Stimulated activated CD8-positive, alpha-beta memory T cell treated with anti-CD3 and anti-CD28 coated beads, Interleukin-7, amount 100 ng/mL, for 24 hours (primary cell): ENCODE measurements at places on chromosomes 11 and 22.

DNA sequence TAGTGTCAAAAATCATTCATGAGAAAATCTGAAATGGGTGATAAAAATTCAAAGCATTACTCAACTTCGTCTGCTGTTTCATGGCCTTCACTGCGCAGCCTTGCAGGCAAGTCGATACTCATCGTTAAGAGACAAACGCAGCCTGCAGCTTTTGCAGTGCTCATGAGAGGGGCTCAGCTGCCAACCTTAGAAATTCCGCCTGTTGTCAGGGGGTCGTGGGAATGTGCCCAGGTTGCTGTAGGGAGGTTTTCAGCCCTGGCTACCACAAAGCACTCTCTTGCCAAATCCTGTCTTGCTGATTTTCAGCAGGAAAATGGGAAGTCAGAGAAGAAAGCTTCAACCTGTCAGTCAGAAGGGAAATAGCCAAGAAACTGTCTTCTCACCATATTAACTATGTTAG is 25.4 kb upstream of the GRAMD1B start:
- DNase-seq = no peak

DNA sequence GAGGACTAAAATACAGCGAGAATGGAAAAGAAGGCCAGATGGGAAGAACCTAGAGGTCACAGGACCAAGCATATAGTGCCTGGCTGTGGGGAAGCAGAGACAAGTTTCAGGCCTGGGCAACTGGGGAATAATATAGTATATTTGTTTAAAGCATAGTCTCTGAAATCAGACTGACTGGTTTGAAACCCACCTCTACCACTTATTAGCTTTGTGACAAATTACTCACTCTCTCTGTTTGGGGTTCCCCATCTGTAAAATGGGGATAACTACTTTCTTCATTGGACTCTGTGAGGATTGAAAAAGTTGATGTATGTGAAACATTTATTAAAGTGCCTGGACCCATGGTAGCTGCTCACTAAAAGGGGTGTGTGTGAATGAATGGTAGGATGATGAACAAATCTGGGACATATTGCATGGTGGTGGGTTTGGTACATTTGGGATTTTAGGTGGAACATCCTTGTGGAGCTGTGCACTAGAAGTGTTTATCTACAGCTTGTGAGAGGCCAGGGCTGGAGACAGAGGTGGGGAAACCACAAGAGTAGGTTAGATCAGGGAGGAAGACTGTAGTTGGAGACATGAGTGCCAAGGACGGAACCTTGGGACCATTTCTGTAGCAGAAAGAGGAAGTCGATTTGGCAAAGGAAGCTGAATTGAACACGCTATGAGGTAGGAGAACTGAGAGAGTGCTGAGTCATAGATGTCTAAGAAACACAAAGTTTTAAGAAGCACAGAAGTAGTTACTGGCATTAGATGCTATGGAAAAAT is 52.6 kb downstream of the SWAP70 start:
- no peak for DNase-seq

DNA sequence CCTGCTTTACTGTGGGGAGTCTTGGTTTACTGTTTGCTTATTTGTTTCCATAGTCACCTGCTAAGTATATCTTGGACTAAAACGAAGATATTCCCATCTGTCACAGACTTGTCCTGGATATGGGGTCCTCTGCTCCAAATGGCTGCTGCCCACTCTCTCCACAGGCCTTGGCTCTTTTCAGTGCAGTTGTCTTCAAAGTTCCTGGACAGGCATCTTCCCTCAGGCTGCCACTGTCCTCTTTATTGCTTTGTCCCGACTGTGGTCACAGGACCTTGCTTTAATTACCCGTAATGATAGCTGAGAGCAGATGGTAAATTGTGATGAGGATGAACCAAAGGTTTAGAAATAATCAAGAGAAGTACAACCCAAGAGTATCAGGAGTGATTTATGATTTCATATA is 713.9 kb upstream of the CCDC179 start:
- no peak for DNase-seq

GRCh38 chr11:95517453-95517852 is 272.1 kb downstream of the FAM76B start:
- no peak for DNase-seq

DNA sequence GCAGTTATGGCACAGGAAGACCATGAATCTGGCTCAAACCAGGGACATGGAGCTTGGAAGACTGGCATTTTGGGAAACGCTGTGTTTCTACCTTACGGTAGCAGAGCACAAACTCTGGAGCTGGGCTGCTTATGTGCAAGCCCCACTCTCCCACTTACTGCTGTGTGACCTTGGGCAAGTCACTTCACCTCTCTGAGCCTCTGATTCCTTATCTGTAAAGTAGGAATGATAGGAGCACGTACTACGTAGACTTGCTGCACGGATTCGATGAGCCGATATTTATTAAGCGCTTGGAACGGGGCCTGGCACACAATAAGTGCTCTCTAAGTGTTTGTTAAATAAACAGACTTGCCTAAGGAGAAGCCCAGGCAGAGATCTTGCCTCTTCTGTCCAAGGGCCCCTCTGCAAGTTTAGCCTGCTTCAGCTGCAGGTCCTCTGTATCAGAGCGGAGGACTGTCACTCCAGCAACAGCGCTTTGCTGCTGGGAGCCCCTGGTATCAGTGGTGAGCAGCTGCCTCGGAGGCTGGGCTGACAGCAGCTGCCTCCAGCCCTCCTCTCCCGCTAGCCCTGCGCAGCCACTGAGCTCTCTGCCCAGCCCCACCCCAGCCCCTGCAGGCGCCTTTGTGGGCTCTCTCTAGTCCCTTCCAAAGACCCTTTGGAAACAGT is 96.9 kb upstream of the ANO1 start:
- no peak for DNase-seq

GRCh38 chr11:123354371-123354975 is 75.6 kb upstream of the GRAMD1B start:
- DNase-seq = no peak

DNA sequence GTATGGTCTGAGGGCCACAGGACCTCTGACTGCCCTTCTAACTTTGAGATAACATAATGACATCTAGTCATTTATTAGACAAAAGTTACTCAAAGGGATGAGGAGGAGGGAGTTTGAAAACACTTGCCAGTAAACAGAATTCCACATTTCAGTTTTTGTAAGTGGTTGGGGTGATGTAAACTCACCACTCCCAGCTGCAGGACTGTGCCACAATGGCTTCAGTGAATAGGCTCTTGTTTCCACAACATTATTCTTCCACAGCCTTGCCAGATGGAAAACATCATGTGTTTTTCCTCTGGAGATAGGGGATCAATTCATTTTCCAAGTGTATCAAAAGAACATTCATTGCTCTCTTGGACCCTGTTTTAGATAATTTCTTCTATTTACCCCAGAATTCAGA is 147.2 kb upstream of the BDNF start:
- no peak for DNase-seq

DNA sequence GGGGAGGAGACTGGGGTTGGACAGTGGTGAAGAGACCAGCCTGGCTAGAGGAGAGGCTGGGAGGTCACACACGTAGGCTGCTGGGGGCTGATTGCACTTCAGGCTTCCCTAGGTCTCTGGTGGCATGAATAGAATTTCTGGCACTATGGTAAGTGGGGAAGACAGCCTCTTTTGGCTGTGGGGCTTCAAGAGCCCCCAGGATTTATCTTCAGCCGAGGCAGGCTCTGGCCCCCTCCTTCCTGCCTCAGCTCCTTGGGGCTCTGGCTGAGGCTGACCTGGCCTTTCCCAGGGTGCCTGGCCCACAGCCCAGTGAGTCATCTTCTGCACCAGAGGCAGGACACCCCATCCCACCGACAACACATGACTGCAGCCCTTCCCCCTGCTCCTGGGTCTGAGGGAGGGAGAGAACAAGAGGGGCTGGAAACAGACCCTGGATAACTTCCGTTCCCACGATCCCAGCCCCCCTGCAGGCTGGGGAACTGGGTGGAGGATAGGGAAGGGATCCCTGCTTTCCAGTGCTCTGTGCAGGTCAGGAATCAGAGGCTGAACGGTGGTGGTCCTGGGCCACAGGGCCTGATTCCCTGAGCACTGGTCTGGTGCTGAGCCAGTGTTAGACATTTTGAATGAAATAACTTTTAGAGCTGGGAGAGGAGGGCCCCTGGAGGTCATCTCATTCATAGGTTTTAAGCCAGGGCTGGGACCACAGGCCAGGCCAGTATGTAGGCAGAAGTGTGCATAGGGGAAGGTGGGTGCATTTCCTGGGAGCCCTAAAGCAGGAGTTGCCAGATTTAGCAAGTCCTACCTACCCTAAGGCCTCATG is 26.5 kb downstream of the ARHGEF17 start:
- no peak for DNase-seq

DNA sequence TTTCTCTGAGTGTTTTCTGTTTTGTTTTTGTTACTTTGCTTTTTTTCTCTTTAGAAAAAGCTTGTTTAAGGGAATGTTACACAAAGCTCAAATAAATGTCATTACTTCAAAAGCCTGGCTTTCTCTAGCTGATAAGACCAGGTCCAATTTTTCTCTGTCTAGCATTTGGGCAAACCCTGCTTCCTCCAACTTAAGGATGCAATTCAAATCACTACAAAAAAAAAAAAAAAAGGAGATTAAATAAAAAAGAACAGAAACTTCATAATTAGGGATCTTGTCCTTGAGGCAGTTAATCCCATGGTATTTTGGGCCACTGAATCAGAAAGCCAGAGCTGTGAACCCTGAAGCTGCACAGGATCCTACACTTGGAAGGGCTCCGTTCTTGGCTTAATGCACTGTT is 480.8 kb upstream of the KIRREL3 start:
- no peak for DNase-seq

DNA sequence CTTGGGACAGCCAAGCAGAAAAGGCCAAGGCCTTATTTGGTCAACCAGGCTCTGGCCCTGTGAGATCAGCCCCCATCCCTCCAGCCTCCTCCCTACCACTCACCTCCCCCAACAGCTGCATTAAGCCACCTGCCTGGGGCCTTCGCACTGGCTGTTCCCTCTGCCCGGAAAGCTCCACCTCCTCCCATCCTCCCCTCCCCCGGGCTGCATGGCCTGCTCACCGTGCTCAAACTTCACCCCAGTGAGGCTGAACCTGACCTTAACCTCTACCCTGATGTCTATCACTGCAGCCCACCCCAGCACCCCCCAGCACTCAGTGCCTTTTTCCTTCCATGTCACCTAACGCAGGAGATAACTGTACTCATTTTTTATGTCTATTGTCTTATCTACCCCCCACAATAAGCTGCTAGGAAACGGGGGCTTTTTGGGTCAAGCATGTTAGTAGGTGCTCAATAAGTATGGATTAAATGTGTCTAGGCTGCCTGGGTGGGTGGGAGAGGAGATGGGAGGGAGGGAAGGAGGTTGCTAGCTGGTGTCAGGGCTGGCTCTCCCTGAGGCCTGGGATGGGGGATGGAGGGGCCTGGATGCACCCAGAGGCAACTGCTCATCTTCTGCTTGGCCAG is 912 bp downstream of the PTPRCAP start:
- DNase-seq = peak; percentile 57

DNA sequence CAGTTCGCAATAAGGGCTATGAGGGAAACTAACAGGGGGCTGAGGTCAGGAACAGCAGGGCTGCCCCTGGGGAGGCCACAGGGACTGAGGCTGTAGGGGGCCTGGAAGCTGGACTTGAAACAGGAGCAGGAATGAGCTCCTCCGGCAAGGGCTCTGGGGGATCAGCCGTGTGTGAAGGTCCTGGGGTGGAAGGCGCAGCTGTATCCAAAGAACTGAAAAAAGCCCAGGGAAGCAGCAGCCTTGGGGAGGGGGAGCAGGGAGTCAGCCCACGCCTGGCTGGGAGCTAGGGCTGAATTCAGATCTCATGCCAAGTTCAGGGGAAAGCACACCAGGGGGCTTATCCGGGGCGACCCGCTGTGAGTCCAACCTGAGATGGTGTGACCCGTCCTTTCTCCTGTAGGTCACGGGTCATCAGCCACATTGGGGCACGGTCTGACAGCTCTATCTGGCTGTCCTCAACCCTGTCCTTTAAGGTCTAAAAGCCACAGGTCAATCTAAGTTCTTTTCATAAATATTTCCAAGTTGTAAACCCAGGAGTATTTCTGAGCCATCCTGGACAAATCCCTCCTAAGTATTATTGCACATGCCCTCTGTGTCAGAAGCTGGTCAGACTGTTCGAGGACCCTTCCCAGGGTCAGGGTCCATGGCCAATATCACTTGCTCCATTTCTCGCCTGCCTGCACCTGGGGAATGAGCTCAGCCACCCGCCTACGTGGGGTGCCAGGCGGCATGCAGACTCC is 18.0 kb downstream of the TP53AIP1 start:
- DNase-seq = no peak

DNA sequence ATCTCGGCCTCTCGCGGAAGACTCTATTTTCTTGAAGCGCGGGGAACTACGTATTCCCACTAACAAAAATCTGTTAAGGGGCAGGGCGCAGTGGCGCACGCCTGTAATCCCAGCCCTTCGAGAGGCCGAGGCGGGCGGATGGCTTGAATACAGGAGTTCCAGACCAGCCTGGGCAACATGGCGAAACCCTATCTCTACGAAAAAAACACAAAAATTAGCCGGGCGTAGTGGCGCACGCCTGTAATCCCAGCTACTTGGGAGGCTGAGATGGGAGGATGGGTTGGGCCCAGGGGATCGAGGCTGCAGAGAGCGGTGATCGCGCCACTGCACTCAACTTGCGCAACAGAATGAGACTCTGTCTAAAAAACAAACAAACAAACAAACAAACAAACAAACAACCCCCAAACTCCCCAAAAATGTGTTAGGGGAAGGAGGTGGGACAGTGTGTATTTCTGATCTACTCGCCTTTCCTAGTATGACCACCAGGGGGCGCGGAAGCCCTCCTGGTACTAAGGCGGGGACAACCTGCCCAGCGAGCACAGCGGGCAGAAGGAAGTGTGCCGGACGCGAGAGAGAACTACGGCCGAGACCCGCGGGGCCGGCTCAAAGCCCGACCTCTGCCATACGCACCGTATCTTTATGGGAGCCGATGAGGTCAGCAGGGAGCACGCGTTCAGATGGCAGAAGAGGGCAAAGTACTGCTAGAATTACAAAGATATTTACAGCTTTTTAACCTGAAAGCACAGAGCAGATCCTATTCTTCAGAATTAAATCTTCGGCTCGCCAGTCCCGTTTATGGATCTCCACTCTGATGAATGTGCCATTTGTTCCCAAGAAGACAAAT is 1.3 kb upstream of the STX3 start:
- peak; percentile 71 for DNase-seq

DNA sequence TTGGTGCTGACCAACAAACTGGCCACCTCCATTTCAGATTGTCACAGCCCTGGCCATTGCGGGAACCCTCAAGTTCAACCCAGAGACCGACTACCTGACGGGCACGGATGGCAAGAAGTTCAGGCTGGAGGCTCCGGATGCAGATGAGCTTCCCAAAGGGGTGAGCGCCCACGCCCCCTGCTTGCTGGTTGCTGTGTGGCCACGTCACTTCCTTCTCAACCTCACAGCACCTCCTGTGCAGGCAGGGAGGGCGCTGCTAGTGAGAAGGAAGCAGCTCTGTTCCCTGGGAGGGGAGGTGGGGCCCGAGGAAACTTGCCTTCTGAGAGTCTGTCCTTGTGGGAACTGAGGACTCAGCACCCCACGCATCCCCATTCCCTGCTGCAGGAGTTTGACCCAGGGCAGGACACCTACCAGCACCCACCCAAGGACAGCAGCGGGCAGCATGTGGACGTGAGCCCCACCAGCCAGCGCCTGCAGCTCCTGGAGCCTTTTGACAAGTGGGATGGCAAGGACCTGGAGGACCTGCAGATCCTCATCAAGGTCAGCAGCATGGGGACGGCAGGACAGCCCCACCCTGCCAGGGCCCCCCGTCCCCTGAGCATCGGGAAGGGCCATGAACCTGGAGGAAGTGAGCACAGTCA is 19.3 kb downstream of the POLR3H start:
- DNase-seq = peak; percentile 43

- DNase-seq = no peak
These were observed 3.2 kb upstream of the GNAZ start for GRCh38 chr22:23067023-23067650.

- DNase-seq = no peak
These were observed 725 bp downstream of the CASTOR1 start for GRCh38 chr22:30288419-30289140.
